ENCODE measurements at places on chromosomes 6 and 20. TPM values are rescaled to one million over a fixed set of nuclear protein-coding genes. Genes with fewer than 3 reads are reported as not detected.

PEDS1 gene
- 34.8 TPM for total RNA-seq

IMPG1 gene
- not detected for total RNA-seq

ZC3H12D gene
- not detected for total RNA-seq

NOX3 gene
- not detected for total RNA-seq

GRCh38 chr6:126618639-126619343 is 278.9 kb downstream of the CENPW start:
- H3K4me3 ChIP-seq, result no peak overlapping the region
- no peaks in the 10 kb centered on the region for H3K27me3 ChIP-seq
- no peak for DNase-seq
- H3K4me1 ChIP-seq, result peaks cover 6% of the 10 kb centered on the region
- H3K36me3 ChIP-seq, result no peaks in the 10 kb centered on the region
- no peak overlapping the region for H3K27ac ChIP-seq

DNA sequence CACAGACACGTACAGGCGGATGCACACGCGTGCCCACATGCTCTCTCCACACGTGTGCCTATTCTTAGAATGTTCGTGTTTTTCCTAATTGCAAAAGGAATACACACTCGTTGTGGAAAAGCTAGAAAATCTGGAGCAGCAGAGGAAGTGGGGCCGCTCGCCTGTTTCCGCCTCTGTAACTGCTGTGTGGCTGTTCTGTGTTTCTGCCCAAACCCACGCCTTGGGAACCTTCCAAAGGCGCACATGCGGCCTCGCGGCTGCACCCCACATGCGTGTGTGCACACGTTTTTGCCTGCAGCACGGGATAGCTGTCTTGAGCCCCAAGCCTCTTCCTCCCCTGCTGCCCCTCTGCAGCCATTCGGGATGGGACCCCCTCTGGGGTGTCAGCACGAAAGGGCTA is 12.2 kb downstream of the SLC17A9 start:
- no peaks in the 10 kb centered on the region for H3K36me3 ChIP-seq
- peaks cover 95% of the 10 kb centered on the region for H3K27me3 ChIP-seq
- DNase-seq, result no peak
- no peak overlapping the region for H3K27ac ChIP-seq

PACSIN1 gene
- total RNA-seq, result 6.4 TPM

GRCh38 chr20:6618051-6618450 is 149.4 kb upstream of the BMP2 start:
- no peak overlapping the region for H3K4me3 ChIP-seq
- H3K4me1 ChIP-seq, result peaks cover 11% of the 10 kb centered on the region
- no peak for DNase-seq
- no peak overlapping the region for H3K27ac ChIP-seq
- no peaks in the 10 kb centered on the region for H3K27me3 ChIP-seq

GRCh38 chr6:146287691-146288369 is 255.8 kb upstream of the RAB32 start:
- no peaks in the 10 kb centered on the region for H3K27me3 ChIP-seq
- H3K27ac ChIP-seq, result no peak overlapping the region
- no peak overlapping the region for H3K4me3 ChIP-seq
- no peaks in the 10 kb centered on the region for H3K36me3 ChIP-seq
- DNase-seq, result no peak

GRCh38 chr6:128993166-128993565 is 110.2 kb downstream of the LAMA2 start:
- no peaks in the 10 kb centered on the region for H3K27me3 ChIP-seq
- no peaks in the 10 kb centered on the region for H3K4me1 ChIP-seq
- no peak for DNase-seq
- no peaks in the 10 kb centered on the region for H3K36me3 ChIP-seq
- H3K4me3 ChIP-seq, result no peak overlapping the region
- H3K27ac ChIP-seq, result no peak overlapping the region

DNA sequence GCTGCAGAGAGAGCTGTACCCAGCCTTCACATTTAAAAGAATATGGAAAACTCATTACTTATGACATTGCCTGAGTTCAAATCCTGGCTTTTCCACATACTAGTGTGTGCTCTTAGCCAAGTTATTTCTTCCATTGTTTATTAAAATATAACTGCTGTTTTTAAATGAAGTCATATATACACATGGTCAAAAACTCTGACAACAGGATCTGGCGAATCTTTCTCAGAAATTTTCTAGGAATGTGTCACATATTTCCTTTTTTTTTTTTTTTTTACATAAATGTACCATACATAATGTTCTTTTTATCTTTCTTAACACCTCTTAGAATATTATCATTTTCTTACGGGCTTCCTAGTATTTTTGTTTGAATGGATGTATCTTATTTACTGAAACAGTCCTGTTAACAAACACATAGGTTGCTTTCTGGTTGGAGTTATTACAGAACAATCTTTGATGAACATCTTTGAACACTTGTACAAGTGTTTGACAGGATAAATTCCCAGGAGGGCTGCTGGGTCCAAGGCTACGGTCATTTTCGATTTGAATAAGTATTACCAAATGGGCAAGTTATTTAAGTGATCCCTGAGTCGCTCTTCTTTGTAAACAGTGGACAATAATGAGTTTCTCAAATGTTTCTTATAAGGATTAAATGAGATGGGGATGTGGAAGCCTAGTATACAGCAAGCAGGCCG is 1.6 kb upstream of the SNX9 start:
- no peaks in the 10 kb centered on the region for H3K36me3 ChIP-seq
- no peak overlapping the region for H3K27ac ChIP-seq
- no peak for DNase-seq
- H3K4me1 ChIP-seq, result peaks cover 17% of the 10 kb centered on the region
- H3K4me3 ChIP-seq, result no peak overlapping the region
- H3K27me3 ChIP-seq, result no peaks in the 10 kb centered on the region

DNA sequence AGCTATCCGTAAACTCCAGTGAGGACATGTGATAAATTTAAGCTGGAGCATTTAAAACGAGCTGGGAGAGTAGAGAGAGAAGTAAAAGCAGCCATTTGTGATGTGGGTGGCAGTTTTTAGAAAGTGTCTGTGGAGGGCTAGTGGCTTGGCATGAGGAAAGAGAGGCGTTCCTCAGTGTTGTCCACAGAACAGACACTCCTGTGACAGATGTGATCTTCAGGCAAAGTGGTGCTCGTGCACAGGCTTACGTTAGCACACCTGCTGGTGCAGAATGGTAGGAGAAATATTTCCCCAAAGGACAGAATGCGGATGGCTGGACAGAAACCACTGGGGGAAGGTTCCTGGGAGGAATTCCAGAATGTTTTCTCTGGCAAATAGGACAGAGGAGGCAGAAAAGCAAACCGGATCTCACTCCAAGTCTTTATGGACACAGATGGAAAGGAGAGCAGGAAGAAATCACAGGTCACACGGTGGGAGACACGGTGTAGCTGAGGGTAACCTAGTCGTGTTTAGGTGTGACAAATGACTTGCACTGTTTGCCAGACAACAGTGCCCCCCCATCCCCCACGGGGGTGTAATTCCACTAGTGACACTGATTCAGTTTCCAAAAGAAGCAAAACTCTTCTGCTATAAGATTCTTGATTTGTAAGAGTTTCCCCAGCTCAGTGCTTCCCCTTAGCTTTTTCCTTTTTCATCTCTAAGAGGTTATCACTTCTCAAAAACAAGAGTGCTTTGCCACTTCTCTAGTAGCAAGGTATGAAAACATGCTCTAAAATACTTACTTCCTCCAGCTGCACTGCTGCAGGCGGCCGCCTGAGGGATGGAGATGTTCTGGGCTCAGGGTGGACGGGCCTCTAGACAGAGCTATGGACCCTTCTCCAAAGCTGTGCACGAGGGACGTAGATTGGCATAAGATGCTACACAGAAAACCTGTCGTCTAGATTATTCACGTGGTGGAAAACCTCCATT is 293.2 kb downstream of the QKI start:
- no peak for DNase-seq
- H3K36me3 ChIP-seq, result no peaks in the 10 kb centered on the region
- no peak overlapping the region for H3K27ac ChIP-seq
- H3K27me3 ChIP-seq, result peaks cover 73% of the 10 kb centered on the region

DNA sequence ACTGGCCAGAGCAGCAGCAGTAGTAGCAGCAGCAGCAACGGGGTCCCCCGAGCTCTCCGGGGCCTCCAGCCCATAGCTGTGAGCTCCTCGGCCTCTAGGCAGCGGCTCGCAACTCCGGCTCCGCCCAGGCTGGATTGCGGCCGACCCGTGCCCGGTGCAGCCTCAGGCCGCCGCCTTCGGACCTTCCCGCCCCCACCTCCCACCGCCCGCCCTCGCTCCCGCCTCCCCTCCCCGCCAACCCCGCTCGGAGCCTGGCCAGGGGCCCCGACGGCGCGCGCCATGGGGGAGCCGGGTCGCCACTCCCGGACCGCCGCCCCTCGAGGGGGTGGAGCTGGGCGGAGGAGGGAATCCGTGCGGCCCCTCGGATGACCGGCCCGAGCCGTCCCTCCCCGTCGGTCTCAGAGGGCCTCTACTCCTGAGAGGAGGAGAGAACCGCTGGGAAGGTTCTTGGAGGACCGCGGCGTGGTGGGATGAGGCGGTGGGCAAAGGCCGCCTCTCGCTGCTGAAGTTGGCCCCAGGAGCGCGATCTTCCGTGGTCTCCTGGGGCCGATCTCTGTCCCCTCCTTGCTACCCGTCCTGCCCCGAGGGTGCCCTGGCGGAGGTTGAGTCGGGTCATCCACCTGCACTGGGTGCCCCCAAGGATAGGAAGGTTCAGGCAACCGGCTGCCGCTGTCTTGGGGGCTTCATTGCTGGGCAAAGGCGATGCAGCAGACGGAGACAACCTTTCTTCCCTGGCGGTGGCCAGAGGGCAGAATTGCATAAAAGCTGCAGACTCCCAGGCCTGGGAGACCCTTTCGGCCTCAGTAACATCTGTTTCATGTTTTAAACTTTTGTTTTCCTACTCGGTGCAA is at the start of gene ADAM33:
TSS of gene ADAM33 (minus strand) at position 80 of the 851 bp plus-strand sequence. CDS start at position 74, 6 bp downstream.
- H3K27ac ChIP-seq, result no peak within 1 kb of the TSS
- no peaks in the 10 kb centered on the region for H3K36me3 ChIP-seq
- no peaks in the 10 kb centered on the region for H3K4me1 ChIP-seq
- DNase-seq, result no peak

DNA sequence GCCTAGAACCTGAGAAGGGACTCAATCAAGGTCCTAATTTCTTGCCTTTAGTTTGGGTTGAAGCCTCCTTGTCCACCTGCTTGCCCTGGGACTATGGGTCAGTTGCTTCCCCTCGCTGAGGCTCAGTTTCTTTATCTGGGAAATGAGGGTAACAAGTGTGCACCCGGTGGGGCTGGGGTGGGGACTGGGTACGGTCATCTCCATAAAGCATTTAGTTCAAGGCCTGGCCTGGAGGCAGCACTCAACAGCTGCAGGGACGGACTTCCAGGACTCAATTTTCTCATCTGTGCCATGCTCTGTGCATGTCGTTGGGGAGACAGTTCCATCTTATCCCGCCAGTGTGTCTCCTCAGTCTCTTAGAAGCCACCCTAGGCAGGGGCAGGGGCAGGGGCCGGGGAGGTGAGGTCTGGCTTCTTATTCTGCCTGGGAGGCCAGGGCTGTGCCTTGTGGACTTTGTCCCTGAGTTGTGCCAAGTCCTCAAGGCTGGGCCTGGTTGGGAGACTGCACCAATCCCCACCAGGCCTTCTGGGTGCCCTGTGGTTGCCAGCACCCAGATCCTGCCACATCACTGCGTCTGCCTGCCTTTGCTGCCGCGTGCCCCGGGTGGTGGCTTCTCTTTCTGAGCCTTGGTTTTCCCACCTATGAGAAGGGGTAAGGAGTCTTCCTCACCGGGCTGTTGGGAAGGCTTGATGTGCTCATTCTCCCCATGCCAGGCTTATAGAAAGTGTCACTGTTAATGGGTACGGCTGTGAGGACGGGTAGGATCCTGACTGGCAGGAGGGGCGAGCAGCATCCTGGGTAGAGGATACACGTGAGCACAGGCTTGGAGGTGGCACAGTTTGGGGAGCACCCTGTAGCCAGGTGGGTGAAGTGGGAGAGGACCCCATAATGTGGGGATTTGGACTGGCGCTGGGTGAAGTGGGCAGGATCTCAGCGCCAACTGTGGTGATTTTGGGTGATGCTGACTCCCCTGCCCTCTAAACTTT is 8.6 kb downstream of the SRC start:
- H3K36me3 ChIP-seq, result no peaks in the 10 kb centered on the region
- H3K4me1 ChIP-seq, result no peaks in the 10 kb centered on the region
- H3K27me3 ChIP-seq, result no peaks in the 10 kb centered on the region
- H3K4me3 ChIP-seq, result no peak overlapping the region
- no peak for DNase-seq

- no peaks in the 10 kb centered on the region for H3K27me3 ChIP-seq
- H3K27ac ChIP-seq, result no peak overlapping the region
- no peak overlapping the region for H3K4me3 ChIP-seq
- DNase-seq, result no peak
- no peaks in the 10 kb centered on the region for H3K4me1 ChIP-seq
Observed at GRCh38 chr6:1382883-1383728, 6.3 kb upstream of the FOXF2 start.

LY6G6D gene
- total RNA-seq, result not detected

GRCh38 chr20:41314386-41314785 is 3.1 kb downstream of the ZHX3 start:
- no peak overlapping the region for H3K4me3 ChIP-seq
- H3K27ac ChIP-seq, result no peak overlapping the region
- no peak for DNase-seq
- no peaks in the 10 kb centered on the region for H3K36me3 ChIP-seq
- no peaks in the 10 kb centered on the region for H3K27me3 ChIP-seq
- H3K4me1 ChIP-seq, result peaks cover 21% of the 10 kb centered on the region

GRCh38 chr6:85866370-85866730 is 223.7 kb upstream of the SYNCRIP start:
- DNase-seq, result no peak
- no peaks in the 10 kb centered on the region for H3K4me1 ChIP-seq
- H3K27me3 ChIP-seq, result no peaks in the 10 kb centered on the region
- H3K4me3 ChIP-seq, result no peak overlapping the region

PSORS1C2 gene
- total RNA-seq, result not detected

ADGB gene
- not detected for total RNA-seq

GRM4 gene
- total RNA-seq, result not detected

BPI gene
- total RNA-seq, result not detected

- DNase-seq, result no peak
- H3K4me3 ChIP-seq, result no peak overlapping the region
- H3K36me3 ChIP-seq, result no peaks in the 10 kb centered on the region
- peaks cover 16% of the 10 kb centered on the region for H3K4me1 ChIP-seq
- no peaks in the 10 kb centered on the region for H3K27me3 ChIP-seq
Observed at GRCh38 chr20:34680586-34681175, 3.8 kb upstream of the PIGU start.

- H3K4me1 ChIP-seq, result no peaks in the 10 kb centered on the region
- H3K36me3 ChIP-seq, result no peaks in the 10 kb centered on the region
- no peak overlapping the region for H3K4me3 ChIP-seq
- no peak overlapping the region for H3K27ac ChIP-seq
- H3K27me3 ChIP-seq, result peaks cover 63% of the 10 kb centered on the region
- DNase-seq, result no peak
Observed at GRCh38 chr20:17430125-17430950, 100.8 kb downstream of the BFSP1 start.

DNA sequence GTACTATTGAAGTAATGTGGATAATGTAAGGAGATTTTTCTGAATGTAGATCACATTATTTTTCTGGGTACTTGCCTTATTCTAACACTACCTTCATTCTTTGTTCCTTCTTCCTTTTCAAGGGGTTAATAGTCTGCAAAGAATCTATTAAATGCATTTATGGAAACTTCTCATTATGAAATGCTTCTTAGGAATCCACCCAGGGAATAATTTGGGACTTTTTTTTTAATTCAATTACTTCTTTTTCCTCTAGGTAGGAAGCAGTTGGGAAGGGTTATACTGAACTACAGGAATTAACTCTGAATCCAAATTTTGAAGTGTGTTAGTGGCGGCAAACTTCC is 173.1 kb downstream of the FOXA2 start:
- peaks cover 6% of the 10 kb centered on the region for H3K4me1 ChIP-seq
- no peaks in the 10 kb centered on the region for H3K27me3 ChIP-seq
- H3K27ac ChIP-seq, result no peak overlapping the region
- H3K4me3 ChIP-seq, result no peak overlapping the region
- H3K36me3 ChIP-seq, result no peaks in the 10 kb centered on the region
- no peak for DNase-seq

MCCD1 gene
- total RNA-seq, result not detected

Measured in PC-9 (cell line).